ENCODE measurements at places on chromosomes 16 and 17. TPM values are rescaled to one million over a fixed set of nuclear protein-coding genes. Genes with fewer than 3 reads are reported as not detected.

Gene EVPLL
- polyA plus RNA-seq: 0.37 TPM

GRCh38 chr16:53769787-53770186 lies 65.8 kb downstream of the FTO start:
- no peak for DNase-seq

DNA sequence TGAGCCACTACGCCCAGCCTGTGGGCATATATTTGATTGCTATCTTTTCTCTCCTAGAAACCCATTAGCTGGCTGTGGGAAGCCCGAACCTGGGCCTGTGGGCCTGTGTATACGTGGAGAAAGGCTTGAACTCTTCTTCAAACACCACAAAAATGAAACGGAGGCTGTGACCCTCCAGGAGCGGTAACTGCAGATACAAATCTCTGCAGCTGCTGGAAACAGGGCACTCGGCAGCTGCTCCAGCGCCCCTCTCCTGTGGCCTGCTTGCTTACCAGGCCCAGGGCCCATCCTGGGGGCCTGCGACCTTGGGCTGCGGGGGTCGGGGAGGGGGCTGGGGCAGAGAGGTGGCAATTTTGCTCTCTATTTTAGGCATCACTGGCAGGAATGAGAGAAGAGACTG lies 28.0 kb upstream of the MTSS2 start:
- no peak for DNase-seq

- no peak for DNase-seq
These were observed 18.0 kb downstream of the GRB7 start for GRCh38 chr17:39755554-39756379.

DNA sequence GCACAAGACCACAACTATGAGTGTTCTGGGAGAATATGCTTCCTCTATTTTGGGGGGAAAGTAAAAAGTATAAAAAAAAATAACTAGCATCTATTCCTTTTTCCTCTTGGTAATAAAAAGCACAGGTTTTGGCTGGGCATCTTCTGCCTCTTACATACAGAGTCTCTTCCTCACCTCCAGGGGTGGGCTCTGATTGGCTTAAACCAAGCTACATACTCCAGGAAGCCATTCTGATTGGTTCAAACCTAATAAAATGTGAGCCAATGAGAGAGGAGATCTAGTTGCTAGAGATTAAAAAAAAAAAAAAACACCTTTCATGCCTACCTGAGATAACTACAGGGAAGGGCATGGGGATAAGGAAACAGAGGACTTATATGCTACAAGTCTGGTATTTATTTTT lies 365.9 kb upstream of the ERCC4 start:
- DNase-seq: no peak

Gene CHD9NB
- polyA plus RNA-seq: 9.0 TPM

GRCh38 chr17:78748048-78748729 lies 33.9 kb downstream of the CYTH1 start:
- DNase-seq: no peak

DNA sequence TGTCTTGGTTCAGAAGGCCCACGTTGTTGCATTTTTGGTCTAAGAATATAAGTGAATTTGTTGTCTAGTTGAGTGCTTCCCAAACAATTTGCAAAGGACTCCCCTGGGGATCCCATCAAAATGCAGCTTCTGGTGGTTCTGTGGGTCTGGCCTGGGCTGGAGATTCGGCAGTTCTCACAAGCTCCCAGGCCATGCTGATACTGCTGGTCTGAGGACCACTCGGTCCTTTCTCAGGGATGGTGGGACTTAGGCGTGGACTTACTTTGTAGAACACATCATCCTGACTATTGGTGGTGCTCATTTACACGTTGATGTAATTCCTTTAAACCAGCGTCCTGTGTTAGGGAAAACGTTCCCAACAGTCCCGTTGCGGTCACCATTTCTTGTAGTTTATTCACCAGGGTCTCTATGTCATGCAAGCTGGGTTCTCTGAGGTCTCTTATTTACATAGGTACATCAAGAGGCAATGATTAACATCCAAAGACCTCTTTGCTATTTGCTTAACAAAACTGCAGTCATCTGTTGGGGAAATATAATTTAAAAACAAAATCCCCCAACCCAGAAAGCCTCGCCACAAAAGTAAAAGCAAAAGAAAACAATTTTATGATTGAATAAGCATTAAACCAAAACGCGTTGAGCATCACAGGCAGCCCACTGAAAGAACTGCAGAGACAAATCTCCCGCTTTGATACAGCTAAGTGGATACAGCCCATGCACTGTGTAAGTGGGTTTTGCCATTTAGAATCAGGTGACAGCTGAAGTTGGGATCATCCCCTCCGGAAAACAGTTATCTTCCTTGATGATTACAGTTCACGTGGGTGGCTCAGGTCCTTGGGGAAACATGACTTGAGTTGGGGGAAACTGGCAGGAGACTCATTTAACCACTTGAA lies 39.0 kb upstream of the SEC14L1 start:
- DNase-seq: no peak

Gene MT4
- not detected for polyA plus RNA-seq

DNA sequence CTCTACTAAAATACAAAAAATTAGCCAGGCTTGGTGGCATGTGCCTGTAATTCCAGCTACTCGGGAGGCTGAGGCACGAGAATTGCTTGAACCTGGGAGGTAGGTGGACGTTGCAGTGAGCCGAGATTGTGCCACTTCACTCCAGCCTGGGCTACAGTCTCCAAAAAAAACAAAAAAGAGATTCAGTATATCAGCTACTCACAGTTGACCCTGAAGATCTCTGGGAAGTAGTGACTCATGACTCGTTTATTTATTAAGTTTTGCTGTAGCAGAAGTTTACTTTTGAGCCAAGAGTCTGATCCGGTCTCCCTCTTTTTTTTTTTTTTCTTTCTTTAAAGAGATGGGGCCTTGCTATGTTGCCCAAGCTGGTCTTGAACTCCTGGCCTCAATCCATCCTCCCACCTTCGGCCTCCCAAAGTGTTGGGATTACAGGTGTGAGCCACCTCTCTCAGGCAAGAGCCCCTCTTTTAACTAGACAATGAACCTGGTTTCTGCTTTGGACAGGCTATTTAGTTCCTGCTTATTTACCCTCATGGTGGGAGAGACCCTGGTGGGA lies 4.4 kb downstream of the MVP start:
- DNase-seq: no peak

DNA sequence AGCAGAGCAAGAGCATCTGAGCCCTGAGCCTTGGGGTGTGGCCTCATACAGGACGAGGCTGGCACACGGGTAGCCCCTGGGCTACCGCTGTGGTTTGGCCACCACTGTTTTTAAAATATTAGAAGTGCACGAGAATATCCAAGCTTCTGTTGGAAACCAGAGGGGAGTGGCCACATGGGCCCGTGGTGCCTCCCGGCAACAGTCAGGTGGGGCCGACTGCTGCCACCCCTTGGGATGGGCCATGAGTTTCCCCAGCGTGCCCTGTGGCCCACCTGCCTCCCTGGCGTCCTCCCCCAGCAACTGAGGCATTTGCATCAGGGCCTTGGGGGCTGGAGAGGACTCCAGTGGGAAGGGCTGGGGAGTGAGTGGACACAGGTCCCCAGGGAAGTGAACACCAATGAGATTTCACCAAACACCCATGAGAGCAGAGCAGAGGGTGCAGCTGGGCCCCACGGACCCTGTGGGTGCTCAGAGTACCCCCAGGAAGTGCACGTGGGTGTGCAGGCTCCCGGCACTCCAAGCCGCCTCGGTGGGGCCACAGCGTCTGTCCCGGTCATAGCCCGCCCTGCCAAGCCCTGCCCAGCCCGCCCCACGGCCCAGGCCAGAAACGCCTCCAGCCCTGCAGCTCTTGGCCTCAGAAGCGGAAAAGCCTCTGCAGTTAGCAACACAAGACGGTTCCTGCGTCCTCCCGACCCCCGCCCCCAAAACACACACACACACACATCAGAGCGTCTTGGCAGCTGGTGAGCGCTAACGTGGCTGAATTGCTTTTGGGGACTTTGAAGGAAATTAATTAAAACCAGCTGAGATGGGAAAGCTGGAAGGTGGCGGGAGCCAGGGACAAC lies 22.7 kb downstream of the ZNF469 start:
- no peak for DNase-seq

Gene RTN4RL1
- polyA plus RNA-seq: 1.8 TPM

DNA sequence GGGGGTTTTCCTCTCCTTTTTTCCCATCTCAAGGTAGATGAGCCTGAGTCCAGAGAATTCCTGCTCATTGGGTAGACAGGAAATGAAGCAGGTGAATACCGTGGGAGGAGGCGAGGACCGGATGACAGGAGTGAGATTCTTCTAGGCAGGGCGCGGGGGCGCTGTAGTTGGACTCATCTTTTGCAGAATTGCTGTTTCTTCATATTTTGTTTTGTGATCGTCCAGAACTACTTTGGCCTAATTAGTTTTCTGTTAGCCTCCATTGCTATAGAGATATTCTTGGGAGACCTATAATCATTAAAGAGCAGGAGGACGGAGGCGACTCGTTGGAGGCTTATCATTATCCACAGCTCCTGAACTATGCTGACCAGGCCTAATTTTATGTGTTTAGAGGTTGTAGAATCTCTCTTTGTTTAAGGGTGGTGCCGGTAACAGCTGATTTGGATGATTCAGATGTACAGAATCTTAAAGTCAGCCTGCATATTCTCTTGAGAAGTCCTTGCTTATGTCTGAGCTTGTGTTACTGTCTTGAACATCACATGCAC lies 650 bp downstream of the ATP6V0A1 start:
- no peak for DNase-seq

Gene CCL17
- polyA plus RNA-seq: not detected

DNA sequence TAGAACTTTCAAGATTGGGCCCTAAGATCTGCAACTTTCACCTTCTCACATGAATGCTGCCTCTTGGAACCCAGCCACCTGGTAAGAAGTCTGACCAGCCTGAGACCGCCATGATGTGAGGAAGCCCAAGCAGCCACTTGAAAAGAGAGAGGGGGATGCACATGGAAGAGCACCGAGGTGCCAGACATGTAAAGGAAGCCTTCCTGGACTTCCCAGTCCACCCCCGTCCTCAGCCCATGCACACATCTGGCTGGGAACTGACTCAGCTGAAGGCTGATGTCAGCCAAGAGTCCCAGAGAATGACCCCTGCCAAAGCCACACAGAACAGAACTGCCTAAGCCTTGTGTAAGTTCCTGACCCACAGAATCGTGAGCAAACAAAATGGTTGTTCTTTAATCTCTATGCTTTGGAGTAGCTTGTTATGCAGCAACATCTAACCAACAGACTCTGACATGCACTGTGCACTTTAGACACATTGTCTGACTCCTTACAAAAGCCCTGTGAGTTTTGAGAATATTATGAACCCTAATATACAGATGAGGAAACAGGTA lies 86.7 kb downstream of the RMI2 start:
- no peak for DNase-seq
